Uterus (tissue), 4 donors: ENCODE measurements at places on chromosomes 5 and 9. TPM values are rescaled to one million over a fixed set of nuclear protein-coding genes. Genes with fewer than 3 reads are reported as not detected.

- H3K4me3 ChIP-seq: no peak overlapping the region
- DNase-seq: no peak
- H3K27ac ChIP-seq: no peak overlapping the region
- H3K27me3 ChIP-seq: no peaks in the 10 kb centered on the region
Measured at GRCh38 chr9:13049223-13049622, 230.3 kb downstream of the MPDZ start.

NADK2 gene
- 74.7 TPM for total RNA-seq

ECSCR gene
- 68.9 TPM for total RNA-seq

GRCh38 chr9:81976351-81976750, 12.2 kb upstream of the SPATA31D1 start:
- H3K4me3 ChIP-seq: no peak overlapping the region
- no peaks in the 10 kb centered on the region for H3K4me1 ChIP-seq
- H3K36me3 ChIP-seq: no peaks in the 10 kb centered on the region
- no peak overlapping the region for H3K27ac ChIP-seq
- DNase-seq: no peak
- H3K27me3 ChIP-seq: no peaks in the 10 kb centered on the region

- H3K4me1 ChIP-seq: no peaks in the 10 kb centered on the region
- DNase-seq: no peak
- no peaks in the 10 kb centered on the region for H3K36me3 ChIP-seq
- no peaks in the 10 kb centered on the region for H3K27me3 ChIP-seq
- no peak overlapping the region for H3K4me3 ChIP-seq
Measured at GRCh38 chr5:87354496-87354895, 58.2 kb downstream of the CCNH start.

MAP1B gene
- total RNA-seq: 212 TPM

MOB3B gene
- 9.7 TPM for total RNA-seq

- H3K27me3 ChIP-seq: no peaks in the 10 kb centered on the region
- H3K36me3 ChIP-seq: no peaks in the 10 kb centered on the region
- H3K27ac ChIP-seq: no peak overlapping the region
- H3K4me1 ChIP-seq: no peaks in the 10 kb centered on the region
- DNase-seq: no peak
Measured at GRCh38 chr5:8730194-8730593, 815.7 kb downstream of the SEMA5A start.

C5orf58 gene
- not detected for total RNA-seq

- H3K4me1 ChIP-seq: no peaks in the 10 kb centered on the region
- no peaks in the 10 kb centered on the region for H3K36me3 ChIP-seq
- H3K4me3 ChIP-seq: no peak overlapping the region
- DNase-seq: no peak
Measured at GRCh38 chr5:66247176-66247960, 103.3 kb downstream of the SREK1 start.

- no peak overlapping the region for H3K4me3 ChIP-seq
- H3K4me1 ChIP-seq: no peaks in the 10 kb centered on the region
- no peaks in the 10 kb centered on the region for H3K36me3 ChIP-seq
- no peak for DNase-seq
Measured at GRCh38 chr9:99303177-99303576, 81.1 kb downstream of the SEC61B start.

GRCh38 chr9:70256123-70256551, 2.6 kb upstream of the SMC5 start:
- no peak overlapping the region for H3K4me3 ChIP-seq
- H3K27ac ChIP-seq: peak overlapping the region; percentile 51
- peaks cover 9% of the 10 kb centered on the region for H3K4me1 ChIP-seq
- H3K36me3 ChIP-seq: no peaks in the 10 kb centered on the region
- DNase-seq: no peak

HAVCR2 gene
- 1.0 TPM for total RNA-seq

GRCh38 chr9:113690055-113690740, 185.9 kb upstream of the ZNF618 start:
- H3K4me1 ChIP-seq: peaks cover 7% of the 10 kb centered on the region
- H3K27ac ChIP-seq: no peak overlapping the region
- DNase-seq: no peak
- no peak overlapping the region for H3K4me3 ChIP-seq
- H3K27me3 ChIP-seq: no peaks in the 10 kb centered on the region
- no peaks in the 10 kb centered on the region for H3K36me3 ChIP-seq
